ENCODE measurements at places on chromosomes 11 and 22. TPM values are rescaled to one million over a fixed set of nuclear protein-coding genes. Genes with fewer than 3 reads are reported as not detected.

TMEM45B gene
- 17.7 TPM for total RNA-seq

GGTLC2 gene
- 0.76 TPM for total RNA-seq

C11orf21 gene
- 4.9 TPM for total RNA-seq

CYP2D6 gene
- 3.2 TPM for total RNA-seq

DEFB131B gene
- not detected for total RNA-seq

MYRF gene
- total RNA-seq: 36.3 TPM

ADM gene
- total RNA-seq: 14.4 TPM

CLCF1 gene
- total RNA-seq: 15.8 TPM

RNH1 gene
- total RNA-seq: 191 TPM

A4GALT gene
- 186 TPM for total RNA-seq

NRXN2 gene
- 13.3 TPM for total RNA-seq

TMPRSS13 gene
- 1.9 TPM for total RNA-seq

PLEKHB1 gene
- 21.0 TPM for total RNA-seq

IGLL1 gene
- not detected for total RNA-seq

GAL3ST3 gene
- 2.5 TPM for total RNA-seq

RFPL2 gene
- not detected for total RNA-seq

GRIK4 gene
- 0.25 TPM for total RNA-seq

IRAG1 gene
- total RNA-seq: 38.1 TPM

RIN1 gene
- 9.2 TPM for total RNA-seq

LSP1 gene
- total RNA-seq: 26.1 TPM

OR52A1 gene
- total RNA-seq: not detected

OR51E2 gene
- 1.2 TPM for total RNA-seq

MUC5B gene
- total RNA-seq: 0.38 TPM

TMEM86A gene
- total RNA-seq: 7.4 TPM

MGAT3 gene
- 5.4 TPM for total RNA-seq

OR51B2 gene
- total RNA-seq: not detected

MCAM gene
- 137 TPM for total RNA-seq

NECTIN1 gene
- total RNA-seq: 13.2 TPM

ASCL2 gene
- 5.0 TPM for total RNA-seq

ACER3 gene
- 35.3 TPM for total RNA-seq

SCN2B gene
- 0.25 TPM for total RNA-seq

RAB36 gene
- 30.5 TPM for total RNA-seq

ALDH3B1 gene
- 42.7 TPM for total RNA-seq

Measured in kidney (tissue), 22 donors.